Caki2 (cell line): ENCODE measurements at places on chromosomes 3 and 15. TPM values are rescaled to one million over a fixed set of nuclear protein-coding genes. Genes with fewer than 3 reads are reported as not detected.

Gene GREM1
- total RNA-seq: not detected in 2 replicates

Gene GOLGA6A
- total RNA-seq: 1.0 TPM in 1 of 2 replicates, not detected in the other

Gene ACSBG1
- not detected in 2 replicates for total RNA-seq

Gene SQOR
- 165 and 205 TPM in 2 replicates for total RNA-seq

Gene SMAD6
- 53.7 and 64.5 TPM in 2 replicates for total RNA-seq

Gene ATP2B2
- total RNA-seq: not detected in 2 replicates

Gene NEK11
- 4.0 and 8.1 TPM in 2 replicates for total RNA-seq

Gene MTFMT
- 23.6 and 28.2 TPM in 2 replicates for total RNA-seq

Gene LYZL4
- total RNA-seq: not detected in 2 replicates

Gene TMEM207
- not detected in 2 replicates for total RNA-seq

Gene ANXA2
- total RNA-seq: 3,725 and 3,998 TPM in 2 replicates

Gene IL16
- total RNA-seq: not detected in 2 replicates

Gene SPTSSB
- total RNA-seq: not detected in 2 replicates

Gene TNNC1
- total RNA-seq: 1.1 and 2.7 TPM in 2 replicates

Gene ECE2
- not detected in 2 replicates for total RNA-seq

Gene IL17RE
- not detected in 2 replicates for total RNA-seq

Gene TEX264
- 97.6 and 97.7 TPM in 2 replicates for total RNA-seq

Gene SLC35A5
- total RNA-seq: 16.2 and 24.8 TPM in 2 replicates

Gene EIF4E3
- total RNA-seq: 4.7 and 9.0 TPM in 2 replicates

Gene CCDC174
- total RNA-seq: 7.1 and 23.3 TPM in 2 replicates
